ENCODE measurements at places on chromosomes 3 and 15.

- DNase-seq = no peak
Observed at GRCh38 chr3:71401695-71402231, 181.8 kb downstream of the FOXP1 start.

GRCh38 chr15:74449643-74450205 is 11.2 kb downstream of the UBL7 start:
- no peak for DNase-seq

- no peak for DNase-seq
Observed at GRCh38 chr15:100520132-100520921, 8.4 kb downstream of the CERS3 start.

DNA sequence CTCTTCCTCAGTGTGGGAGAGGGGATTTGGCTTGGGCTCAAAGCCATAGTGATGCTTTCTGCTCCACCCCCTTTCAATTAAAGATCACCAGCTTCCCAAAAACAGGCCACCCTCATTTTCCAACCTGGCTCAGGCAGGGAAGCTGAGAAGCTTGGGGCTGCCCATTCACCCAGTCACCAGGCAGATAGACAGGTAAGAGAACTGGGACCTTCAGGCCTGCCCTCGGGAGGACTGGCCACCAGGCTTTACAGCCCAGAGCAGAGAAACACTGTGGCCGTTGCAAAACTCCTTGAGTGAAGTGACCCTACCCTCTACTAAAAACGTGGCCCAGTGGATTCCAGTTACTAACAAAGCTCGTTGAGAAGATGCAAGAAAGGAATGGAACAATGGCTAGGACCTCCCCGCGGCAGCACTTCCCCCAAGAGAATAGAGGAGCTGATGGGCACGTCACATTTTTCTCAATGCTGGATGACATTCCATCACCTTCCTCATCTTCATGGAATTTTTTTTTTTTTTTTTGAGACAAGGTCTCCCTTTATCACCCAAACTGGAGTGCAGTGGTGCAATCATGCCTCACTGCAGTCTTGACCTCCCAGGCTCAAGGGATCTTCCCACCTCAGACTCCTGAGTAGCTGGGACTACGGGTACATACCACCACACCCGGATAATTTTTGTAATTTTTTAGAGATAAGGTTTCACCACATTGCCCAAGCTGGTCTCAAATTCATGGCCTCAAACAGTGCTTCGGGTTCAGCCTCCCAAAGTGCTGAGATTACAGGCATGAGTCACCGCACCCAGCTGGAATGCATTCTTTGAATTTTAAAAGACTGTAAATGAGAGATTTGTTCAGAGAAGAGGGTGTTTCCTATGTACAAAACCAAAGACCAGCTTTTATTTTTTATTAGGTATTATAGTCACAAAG is 37.9 kb downstream of the LIPC start:
- DNase-seq = peak; percentile 98

DNA sequence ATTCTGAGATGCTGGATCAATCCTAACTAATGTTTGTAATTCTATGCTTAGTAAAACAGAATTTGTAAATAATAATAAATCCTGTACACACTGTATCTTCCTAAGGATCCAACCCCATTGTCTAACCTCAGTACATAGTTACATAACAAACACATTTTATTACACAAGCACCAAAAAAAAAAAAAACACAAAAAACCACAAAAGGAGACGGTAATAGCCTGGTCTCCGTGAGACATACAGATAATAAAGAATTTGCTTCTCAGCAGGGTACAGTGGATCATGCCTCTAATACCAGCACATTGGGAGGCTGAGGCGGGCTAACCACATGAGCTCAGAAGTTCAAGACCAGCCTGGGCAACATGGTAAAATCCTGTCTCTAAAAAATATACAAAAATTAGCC is 558.7 kb downstream of the MAGI1 start:
- peak; percentile 10 for DNase-seq

GRCh38 chr15:69735121-69735520 is 282.5 kb downstream of the RPLP1 start:
- DNase-seq = peak; percentile 87

GRCh38 chr3:85846940-85847339 is 888.2 kb downstream of the CADM2 start:
- DNase-seq = no peak

GRCh38 chr3:36394176-36394575 is 13.9 kb downstream of the STAC start:
- peak; percentile 80 for DNase-seq

DNA sequence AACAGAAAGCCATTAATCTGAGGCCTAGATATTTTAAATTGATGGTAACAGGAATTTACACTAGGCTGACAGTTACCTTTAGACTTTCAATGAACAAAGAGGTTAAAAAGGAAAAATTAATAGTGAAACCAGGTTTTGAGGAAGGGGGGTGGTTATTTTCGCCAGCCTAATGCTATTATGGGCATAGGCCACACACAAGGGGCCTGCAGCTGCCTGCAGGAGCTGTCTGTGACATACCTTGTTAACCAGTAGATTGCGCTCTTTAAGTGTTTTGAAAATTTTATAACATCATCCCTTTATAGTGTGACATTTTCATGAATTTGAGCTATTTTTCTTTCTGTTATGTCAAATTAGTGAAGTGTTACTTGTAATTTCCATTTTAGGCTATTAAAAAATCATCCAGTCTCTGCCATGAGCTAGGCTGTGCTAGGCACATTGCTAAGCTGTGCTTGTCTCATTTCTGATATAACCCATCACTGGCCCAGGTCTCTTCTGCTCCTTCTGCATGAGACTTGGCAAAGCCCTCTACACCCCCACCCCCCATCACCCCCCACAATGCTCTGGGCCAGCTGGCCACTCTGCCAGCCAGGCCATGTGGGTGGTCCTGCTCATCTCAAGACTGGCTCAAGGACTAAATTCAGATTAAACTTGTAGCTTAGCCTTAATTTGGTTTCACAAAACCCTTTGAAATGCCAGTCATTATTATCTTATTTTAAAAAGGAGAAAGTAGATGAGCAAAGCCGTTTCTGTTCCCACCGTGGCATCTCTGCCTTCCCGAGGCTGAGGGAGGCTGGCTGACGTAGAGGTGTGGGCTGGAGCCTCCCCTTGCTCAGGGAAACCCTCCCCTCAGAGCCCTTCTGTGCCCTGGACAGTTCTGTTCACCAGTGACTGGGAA is 48.4 kb upstream of the SEC22A start:
- no peak for DNase-seq

GRCh38 chr3:52520716-52521487 is 12.8 kb downstream of the NT5DC2 start:
- no peak for DNase-seq

DNA sequence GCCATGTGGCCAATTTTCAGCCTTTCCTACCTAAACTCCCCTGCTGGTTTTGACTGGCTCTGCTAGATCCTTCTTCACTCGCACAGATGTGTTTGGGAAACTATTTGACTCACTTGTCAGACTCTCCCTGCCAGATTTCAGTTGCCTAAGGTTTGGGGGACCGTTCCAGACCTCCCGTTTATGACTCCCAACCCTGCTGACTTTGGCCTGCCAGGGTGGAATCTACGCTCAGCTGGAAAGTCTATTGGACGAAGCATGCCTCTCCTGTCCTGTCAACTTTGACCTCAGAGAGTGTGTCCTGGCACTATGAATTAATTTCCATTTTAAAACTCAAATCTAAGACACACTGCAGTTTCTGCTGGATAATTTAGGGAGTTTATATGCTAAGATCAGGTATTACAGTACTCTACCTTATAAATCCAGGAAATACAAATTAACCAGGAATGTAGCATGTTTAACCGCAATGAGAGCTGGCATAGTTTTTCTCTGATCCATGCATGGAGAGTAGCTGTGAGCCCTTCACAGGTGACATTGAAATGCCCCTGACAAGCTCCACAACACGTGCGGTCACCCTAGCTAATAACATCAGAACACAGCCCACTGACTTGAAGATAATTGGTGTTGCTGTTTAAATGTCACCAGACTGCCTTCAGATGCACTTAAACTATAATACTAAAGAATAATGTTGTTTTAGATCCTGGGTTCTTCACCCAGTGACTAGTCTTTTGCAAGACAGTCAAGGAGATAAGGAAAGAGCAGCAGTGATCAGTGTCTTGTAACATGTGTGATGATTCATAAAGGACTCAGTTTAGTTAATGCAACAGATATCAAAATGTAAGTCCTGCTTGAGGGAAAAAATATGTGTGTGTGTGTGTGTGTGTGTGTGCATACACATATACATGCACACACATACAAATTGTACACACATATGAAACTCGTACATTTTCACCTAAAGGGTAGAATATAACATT is 223.0 kb upstream of the MCTP2 start:
- peak; percentile 34 for DNase-seq

- no peak for DNase-seq
Observed at GRCh38 chr3:80017369-80017768, 249.6 kb upstream of the ROBO1 start.

GRCh38 chr3:62371720-62372591 is 1.4 kb downstream of the FEZF2 start:
- DNase-seq = no peak

DNA sequence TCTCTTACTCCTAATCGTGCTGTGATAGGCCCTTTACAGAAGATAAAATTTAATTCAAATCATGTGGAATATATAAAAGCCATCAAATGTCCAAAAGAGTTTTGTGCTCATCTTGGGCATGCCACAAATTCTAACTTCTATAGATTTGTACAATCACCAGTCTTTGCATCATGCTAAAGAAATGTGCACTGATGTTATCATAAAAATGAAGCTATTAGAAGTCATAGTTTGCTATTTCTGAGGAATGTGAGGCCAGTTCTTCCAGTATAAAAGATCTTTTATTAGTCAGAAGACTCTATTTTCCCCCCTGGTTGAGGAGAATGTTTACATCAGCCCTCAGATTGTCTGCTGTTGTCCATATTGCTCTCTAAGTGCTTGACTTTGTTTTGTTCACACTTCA is 2.1 kb upstream of the ANXA2 start:
- DNase-seq = peak; percentile 93

- DNase-seq = no peak
Observed at GRCh38 chr3:107989661-107990060, 101.2 kb downstream of the CD47 start.

DNA sequence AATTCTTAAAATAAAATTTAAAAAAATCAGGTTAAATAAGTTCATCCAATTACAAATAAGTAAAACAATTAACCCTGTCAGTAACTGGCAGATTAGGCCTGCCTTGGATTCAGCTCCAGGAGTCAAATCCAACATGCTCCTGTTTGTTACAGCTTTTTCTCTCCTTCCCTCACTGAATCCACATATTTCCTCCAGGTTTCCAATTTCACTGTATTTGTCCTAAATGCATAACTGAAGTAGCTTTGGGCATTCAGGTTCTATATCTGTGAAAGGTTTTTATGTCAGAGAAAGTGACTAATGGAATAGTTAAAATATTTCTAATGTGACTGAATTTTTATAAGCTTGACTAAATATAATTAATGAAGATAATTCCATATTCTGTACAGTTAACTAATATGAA is 79.7 kb downstream of the IFT80 start:
- peak; percentile 3 for DNase-seq

DNA sequence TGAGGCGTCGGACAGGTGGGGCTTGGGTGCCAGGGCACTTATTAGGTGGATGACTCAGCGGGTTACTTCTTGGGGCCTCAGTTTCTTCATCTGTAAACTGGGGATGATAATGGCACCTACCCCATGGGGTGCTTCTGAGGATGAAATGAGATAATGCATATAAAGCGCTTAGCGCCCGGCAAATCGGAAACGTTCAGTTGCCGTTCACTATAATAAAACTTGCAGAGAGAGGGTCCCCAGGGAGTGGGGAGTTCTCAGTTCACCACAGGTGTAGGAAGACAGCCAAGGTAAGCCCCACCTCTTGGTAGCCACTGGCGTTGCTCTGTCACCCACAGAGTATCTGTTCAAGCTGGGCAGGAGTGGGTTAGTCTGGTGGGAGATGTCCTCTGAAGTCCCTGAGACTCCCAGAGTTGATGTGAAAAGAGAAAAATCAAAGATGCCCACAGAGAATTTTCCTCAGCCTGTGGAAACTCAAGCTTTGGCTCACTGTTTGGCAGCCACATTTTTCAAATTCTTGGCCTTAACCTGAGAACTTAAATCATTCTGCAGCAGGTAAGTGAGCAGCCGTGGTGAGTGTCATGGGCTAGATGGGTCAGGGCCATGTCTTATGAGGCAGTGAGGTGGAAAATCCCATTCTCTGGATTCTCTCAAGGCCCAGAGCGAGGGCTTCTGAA is 221.5 kb upstream of the BHLHE40 start:
- DNase-seq = no peak

GRCh38 chr3:43203022-43203421 is 83.3 kb upstream of the SNRK start:
- DNase-seq = no peak

DNA sequence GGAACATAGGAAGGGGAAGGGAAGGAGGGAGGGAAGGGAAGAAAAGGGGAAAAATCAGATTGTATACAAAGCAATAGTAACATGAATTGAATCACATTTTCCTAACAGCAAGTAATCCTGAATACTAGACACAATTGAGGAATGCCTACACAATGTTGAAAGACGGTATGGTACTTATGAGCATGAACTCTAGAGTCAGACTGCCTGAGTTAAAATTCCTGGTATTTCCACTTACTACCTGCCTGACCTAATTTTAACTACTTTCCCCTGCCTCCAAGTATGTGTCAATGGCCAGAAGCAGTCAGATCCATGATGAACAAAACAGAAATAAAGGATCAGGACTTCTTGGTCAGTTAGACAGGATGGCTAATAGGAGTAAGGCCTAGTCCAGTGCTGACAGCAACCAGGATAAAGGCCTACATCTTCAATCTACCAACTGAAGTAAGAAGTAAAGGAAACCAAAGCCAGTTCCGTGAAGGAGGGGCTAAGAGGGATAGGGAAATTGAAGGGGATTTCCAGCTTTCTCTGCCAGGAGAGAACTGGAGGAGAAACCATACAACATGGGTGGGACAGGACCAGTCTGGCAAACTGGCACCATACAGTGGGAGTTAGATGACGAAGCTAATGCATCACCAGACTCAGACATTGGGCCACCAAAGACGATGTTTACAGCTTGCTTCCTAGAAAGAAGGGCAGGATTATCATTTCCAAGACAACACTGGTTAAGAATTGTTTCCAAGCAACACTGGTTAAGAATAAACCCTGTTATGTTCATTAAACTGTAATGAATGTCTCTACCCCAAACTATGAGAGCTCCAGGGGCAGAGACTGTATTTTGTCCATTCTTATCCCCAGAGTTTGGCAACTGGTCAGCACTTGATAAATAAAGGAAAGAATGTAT is 151.6 kb upstream of the UBE2E2 start:
- DNase-seq = no peak

Data from fibroblast of upper back skin (primary cell).